Memory B cell (primary cell): ENCODE measurements at places on chromosomes 4 and X.

DNA sequence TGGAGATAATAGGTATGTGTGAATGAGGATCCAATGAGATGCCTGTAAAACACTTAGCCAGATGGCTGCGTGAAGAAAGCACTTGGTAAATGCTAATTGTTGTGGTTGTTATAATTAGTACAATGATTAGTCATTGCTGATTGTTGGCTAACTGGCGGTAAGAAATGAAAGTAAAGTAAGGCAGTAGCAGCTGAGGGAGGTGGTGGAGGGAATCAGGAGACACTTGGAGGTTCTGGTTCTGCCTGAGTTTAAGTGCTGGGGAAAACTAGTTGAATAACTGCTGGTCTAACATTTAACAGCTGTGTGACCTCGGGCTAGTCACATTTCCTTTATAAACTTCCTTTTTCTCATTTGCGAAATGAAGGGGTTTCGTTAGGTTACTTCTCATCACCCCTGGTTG, 30.9 kb downstream of the CD38 start:
- DNase-seq: no peak

DNA sequence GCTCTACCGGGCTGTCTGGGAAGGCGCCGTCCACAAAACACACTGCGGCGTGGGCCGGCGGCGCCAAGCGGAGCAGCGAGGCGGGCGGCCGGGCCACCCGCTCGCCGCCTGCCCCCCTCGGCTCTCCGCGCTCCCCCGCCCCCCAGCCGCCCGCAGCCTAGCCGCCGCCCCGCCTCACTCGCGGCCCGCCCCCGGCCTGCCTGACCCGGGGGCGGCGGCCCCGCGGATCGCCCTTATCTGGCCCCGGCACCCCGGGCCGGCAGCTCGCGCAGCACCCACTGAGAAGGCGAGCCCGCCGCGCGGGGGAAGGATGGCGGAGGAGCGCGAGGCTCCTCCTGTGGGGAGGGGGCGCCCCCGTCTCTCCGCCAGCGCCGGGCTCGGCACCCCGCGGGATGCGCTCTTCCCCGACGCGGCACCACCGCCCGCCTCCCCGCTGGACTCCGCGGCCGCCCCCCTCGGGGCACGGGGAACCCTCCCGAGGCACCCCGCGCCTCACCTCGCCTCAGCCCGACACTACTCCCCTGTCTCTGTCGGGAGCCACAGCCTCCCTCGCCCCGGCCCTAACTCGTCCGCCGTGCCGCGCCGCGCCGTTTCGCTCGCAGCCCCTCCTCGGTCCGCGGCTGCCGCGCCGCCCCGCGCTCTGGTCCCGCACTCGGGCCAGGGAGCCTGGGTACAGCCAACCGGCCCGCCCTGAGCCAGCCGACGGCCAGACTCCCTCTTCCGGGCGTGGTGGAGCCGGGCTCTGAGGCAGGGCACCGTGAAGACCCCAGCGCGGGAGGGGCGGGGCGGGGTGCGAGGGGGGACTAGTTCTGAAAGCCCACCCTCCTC, 566 bp downstream of the ATP11C start:
- peak; percentile 20 for DNase-seq

GRCh38 chr4:158936238-158936637, 166.6 kb upstream of the RAPGEF2 start:
- no peak for DNase-seq

- no peak for DNase-seq
Measured at GRCh38 chrX:154967603-154968002, 54.9 kb downstream of the F8 start.

DNA sequence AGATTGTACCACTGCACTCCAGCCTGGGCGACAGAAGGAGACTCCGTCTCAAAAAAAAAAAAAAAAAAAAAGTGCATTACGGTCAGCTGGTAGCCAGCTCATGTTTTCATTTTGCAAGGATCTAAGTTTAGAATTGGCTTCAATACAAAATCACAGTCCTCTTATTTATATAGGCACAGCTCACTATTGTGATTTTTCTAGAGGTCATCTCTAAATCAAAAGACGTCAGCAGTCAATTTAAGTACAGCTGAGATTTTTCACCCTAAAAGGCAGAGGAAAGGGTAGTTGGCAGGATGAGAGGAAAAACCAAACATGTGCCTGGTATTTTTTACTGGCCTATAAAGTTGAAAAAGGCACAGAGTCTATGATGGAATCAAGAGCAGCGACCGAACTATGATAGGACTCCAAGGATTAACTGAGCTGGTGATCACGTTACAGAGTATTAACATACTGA, 30.8 kb downstream of the ASB5 start:
- no peak for DNase-seq

GRCh38 chr4:6876440-6876839, 33.2 kb upstream of the TBC1D14 start:
- no peak for DNase-seq

DNA sequence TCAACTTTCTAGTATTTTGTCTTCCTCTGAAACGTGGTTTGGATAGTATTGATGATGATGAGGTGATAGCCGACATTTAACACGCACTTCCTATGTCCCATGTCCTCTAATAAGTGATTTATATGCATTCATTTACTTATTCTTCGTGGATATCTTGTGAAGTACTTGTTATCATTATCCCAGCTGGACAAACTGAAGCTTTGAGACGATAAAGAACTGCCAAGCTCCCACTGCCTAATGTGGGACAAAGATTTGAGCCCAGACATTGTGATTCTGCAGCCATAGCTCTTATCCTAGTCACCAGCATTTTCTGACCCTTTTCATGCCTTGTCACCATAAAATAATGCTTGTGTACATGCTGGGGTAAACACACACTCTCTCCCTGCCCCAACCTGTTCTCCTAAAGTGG, 92.5 kb downstream of the RAPGEF2 start:
- no peak for DNase-seq

- no peak for DNase-seq
Measured at GRCh38 chr4:31085689-31086088, 365.5 kb downstream of the PCDH7 start.

DNA sequence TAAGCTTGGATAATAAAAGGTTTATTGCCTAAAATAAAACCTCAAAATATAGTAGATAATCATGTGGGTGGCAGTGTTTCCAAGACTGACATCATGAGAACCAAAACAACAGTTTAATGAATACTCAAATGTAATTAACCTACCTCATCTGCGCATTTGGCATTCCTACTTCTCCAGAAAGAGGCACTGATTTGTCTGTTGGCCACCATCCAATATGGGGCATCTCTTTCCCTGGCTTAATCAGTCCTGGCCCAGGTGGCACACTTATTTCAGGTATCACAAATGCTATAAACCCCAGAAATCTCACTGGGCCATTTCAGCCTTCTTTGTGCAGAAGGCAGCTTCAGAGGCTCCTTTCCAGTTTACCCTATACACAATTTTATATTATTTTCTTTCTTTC, 192.2 kb downstream of the COMMD8 start:
- no peak for DNase-seq

DNA sequence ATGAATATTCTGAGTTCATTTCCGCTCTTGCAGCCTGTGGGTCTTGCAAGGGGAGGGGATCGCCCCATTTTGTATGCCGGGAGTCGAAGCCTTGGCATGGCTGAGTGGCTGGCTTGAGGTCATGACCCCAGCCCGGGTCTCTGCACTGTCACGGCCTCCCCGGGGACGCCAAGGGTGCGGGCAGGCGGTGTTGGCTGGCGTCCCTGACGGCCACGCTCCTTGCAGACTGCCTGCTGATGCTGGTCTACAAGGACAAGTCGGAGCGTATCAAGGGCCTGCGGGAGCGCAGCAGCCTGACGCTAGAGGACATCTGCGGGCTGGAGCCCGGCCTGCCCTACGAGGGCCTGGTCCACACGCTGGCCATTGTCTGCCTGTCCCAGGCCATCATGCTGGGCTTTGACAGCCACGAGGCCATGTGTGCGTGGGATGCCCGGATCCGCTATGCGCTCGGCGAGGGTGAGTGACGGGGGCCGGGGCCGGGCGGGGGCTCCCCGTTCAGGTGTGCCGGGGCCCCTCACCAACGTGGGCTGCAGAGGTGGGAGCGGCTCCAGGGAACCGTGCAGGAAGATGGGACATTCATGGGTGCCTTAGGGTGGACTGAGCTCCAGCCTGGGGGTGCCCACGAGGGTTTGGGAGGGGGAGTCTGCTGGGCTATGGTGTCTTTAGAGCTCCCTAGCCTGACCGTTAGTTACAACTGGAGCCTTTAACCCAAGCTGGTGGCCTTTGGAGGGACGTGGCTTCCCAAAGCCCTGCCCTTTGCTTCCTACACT, 10.3 kb downstream of the DOK7 start:
- DNase-seq: no peak

DNA sequence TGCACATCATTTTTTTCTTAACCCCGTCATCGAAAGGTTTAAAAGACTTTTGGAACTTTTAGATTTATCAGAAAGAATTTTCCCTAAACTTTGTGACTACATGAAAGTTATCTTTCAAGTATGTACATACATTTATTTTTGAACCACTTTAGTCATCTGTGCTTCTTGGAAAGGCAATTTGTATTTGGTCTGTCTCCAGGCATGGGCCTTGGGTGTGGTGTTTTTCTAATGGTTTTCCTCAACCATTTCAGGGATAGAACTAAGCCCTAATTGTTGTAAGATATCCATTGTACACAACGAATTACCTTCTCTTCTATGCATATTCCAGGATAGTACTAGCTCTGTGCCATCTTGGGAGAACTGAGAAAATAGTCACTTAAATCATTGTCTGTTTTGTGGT, 191.5 kb upstream of the RPL34 start:
- no peak for DNase-seq

DNA sequence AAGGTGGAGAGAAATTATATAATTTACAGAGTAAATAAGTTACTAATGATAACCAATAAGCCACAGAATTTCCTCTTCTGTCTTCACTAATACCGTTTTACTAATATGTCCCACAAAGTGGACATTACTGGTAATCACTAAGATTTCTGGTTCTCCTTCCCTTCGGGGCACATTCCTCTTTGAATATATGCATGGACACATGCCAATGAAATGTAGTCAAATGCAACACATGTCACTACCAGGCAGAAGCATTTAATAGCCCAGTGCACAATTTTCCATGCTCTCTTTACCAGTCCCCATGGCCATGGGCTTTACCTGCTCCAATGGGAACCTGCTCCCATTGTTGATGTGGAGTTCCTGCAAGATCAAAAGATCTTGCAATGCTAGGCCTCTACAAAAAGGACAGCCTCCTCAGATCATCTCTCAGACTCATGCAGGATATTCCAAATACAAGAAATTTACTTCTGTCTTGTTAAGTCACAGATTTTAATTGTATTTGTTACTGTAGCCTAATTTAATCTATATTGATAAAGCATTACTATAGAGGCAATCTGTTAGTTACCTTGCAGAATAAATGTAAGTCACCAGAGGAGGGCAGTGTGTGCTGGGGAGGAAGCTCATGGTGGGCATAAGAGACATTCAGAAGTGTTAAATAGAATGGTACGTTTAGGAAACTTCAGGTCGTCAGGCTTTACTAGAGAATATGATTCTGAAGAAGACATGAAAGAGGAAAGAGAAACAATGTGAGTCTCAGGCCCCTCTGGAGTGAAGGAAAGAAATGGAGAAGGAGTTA, 37.1 kb upstream of the INPP4B start:
- no peak for DNase-seq

DNA sequence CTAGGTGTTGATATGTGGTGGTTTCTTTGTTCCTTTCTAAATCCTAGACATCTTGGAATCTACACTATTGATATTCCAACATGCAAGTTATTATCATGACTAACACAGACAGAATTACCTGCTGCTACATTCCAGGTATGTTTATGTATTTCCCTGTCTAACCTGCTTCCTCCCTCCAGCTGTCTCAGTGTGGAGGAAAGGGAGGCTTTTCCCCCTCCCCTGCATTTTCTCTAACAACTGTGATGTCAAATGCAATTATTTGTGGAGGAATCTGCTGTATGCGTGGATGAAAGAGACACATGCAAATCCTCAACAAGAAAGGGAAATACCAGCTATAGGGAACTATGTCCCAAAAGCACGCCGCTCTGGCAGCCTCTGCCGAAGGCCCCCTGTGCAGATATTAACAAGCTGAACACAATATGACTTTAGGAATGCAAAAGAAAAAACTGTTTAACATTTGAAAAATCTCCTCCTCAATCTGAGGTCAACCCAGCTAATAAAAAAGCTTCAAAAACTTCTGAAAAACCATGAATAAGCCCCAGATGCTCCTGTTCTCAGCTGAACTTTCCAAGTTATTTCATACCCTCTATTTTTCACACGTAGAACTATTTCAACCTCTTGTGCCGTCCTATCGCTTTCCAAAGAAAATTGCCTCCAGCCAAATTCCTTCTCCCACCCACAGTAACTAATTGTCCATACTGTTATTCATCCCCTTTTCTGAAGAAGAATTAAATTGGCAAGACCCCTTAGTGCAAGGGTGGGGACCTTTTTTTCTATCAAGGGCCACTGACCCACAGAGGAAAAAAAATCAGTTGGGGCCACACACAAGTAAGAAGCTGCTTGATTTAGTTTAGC, 225.1 kb upstream of the GPC4 start:
- no peak for DNase-seq

DNA sequence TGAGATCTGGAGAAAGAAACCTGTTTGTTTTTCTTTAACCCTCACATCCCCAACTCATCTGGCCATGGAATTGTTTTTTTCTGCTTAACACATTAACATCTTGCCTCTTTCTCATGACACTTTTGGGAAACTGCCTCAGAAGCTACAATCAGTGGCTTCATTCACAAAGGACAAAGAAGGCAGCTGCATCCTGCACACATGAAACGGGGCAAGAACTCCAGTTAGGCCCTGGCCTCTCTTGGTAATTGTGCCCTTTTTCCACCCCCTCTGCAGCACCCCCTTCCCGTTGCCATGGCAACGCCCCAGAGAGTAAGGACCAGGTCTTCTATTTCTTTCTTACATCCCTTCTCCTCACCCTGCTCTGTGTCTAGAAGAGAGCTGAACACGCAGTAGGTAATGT, 103.4 kb downstream of the PDGFRA start:
- no peak for DNase-seq

DNA sequence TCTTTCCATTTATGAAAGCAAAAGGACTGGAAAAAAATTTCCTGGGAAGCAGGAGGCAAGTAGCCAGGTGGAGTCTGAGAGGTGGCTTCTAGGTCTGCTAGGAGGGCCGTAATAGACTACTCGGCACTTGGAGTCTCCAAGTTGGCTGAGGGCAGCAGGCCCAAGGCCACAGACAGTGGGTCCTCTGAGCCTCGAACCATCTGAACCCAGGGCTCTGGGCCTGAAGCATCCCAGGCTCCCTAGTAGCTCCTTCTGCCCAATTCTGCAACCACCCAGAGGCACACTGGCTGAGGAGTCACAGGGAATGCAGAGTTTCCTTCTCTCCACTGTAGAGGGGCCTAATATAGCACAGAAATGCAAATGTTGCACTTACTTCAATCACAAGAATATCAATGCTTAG, 19.8 kb downstream of the TKTL1 start:
- DNase-seq: no peak
